ENCODE measurements at places on chromosomes 2 and 18.
A peak's percentile ranks its signal among the peaks of the same experiment; 100 is the strongest.

GRCh38 chr18:63949068-63949737 lies at the start of gene HMSD:
HMSD (plus strand) TSS chr18:63949301; CDS start chr18:63953456, 4,155 bp downstream.
- DNase-seq = peak; percentile 85

DNA sequence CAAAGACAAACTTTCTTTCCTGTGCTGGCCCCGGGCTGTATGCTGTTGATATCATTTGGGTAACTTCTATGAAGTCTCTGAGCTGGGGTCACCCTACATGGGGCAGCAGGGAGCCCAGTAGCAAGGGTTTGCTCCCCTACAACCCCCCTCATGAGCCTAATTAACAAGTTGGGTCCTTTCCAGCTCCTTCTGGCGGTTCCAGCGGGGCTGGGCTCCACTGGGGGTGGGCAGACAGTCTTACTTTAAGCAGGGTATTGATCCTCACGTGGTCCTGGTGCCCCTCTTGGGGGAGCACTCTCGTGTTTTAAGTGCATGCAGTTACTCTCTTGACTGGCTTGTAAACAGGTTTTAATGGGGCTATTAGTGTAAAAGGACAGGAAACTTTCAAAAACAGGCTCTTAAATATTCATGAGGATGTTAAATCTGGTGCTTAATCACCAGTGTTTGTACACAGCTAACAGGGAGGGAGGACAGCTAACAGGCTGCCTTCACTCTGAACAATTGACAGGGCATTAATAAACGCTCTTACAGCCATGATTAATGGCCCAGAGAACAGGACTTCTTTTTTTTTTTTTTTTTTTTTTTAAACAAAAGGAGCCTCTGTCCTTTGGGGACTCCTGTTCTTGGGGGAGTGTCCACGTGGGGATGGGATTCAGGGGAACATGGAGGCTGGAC lies 36.6 kb upstream of the SKOR2 start:
- no peak for DNase-seq

- DNase-seq = no peak
These were observed 58.1 kb upstream of the ALPP start for GRCh38 chr2:232320443-232320803.

DNA sequence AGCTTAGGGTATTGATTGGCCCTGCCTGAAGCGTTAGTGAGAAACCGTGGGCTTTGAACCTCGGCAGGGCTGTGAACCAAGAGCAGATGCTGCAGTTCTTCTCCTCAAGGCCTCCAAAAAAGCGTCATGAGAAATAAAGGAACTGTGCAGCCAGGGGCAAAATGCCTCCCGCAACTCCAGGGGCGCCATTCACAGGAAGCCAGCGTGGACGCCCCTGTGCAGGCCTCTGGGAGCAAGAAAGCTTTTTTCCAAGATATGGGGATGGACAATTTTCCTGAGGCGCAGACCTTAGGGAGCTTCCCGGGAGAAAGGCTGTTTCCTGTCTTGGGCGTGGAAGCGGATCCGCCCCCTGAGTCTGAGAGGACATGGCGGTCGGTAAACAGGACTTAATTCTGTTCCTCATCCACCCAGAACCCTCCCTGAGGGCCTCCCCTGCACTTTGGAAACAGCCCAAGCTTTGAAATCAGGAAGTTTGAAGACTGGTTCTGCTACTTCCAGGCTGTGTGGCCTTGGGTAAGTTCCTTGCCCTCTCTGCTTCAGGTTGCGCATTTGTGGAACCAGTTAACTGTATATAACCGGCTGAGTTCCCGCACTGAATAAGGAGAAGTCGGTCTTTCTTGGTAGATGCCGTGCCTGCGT lies 29.6 kb upstream of the CABLES1 start:
- no peak for DNase-seq

- no peak for DNase-seq
These were observed 64.7 kb downstream of the SEPTIN10 start for GRCh38 chr2:109549016-109549590.
